Adrenal gland (tissue), 19 donors: ENCODE measurements at places on chromosomes 5 and 9. TPM values are rescaled to one million over a fixed set of nuclear protein-coding genes. Genes with fewer than 3 reads are reported as not detected.

GRCh38 chr9:70494221-70494620 lies 79.8 kb upstream of the KLF9 start:
- peak; percentile 58 for DNase-seq

The CDH12 gene
- 1.9 TPM for total RNA-seq

GRCh38 chr9:115672477-115673316 lies 480.9 kb upstream of the PAPPA start:
- DNase-seq = no peak

DNA sequence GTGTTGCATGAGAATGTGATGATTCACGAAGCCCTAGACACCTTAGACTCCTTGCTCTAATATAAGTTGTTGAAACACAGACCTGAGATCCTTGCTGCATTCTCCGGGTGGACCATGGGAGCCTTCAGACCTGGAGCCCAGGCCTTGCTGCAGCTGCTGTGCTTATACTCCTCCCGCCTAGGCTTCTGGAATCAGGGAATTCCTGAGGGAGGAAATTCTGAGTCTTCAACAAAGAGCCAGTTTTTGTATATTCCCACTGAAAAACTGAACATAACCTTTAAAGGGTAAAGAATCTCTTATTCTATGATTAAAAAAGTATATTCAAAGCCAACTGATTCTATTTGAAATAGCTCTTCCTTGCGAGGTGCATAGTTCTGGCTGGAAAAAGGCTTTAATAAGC lies 245.1 kb upstream of the ELAVL2 start:
- DNase-seq = no peak

The CD72 gene
- 0.69 TPM for total RNA-seq

- DNase-seq = no peak
Observed at GRCh38 chr9:71669284-71669995, 98.9 kb downstream of the CEMIP2 start.
